Fibroblast of villous mesenchyme (primary cell): ENCODE measurements at places on chromosomes 6 and 20.
A peak's percentile ranks its signal among the peaks of the same experiment; 100 is the strongest.

DNA sequence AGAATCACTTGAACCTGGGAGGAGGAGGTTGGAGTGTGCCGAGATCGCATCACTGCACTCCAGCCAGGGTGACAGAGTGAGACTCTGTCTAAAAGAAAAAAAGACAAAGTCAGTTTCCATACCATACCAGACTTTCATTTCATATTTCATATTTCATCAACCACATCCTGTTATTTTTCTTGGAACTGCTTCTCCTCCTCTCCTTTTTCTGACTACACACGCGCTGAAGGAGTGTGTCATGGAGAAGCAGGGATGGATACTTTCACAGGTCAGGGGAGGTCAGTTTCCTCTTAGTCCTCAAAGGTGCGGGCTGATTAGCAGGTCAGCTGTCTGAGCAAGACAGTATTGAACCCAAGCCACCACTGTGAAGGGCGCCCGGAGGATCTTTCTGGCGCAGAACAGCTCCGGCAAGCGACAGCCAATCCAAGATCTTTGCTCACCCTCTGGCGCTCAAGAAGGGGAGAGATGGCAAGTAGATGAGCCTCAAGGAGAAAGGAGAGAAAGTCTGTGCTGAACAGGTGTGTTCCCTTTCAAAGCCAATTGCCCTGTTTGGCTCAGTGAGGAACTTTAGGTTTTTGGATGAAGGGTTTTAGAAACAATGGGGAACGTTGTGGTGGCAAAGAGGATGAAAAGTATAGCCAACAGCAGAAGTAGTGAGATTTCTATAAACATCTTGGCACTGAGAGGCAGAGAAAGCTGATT lies 18.9 kb upstream of the SYNJ2 start:
- no peak for DNase-seq

GRCh38 chr20:50735813-50736212 lies 4.4 kb downstream of the PARD6B start:
- no peak for DNase-seq

- peak; percentile 84 for DNase-seq
Observed at GRCh38 chr6:30102414-30102969, 10.4 kb downstream of the TRIM31 start.

DNA sequence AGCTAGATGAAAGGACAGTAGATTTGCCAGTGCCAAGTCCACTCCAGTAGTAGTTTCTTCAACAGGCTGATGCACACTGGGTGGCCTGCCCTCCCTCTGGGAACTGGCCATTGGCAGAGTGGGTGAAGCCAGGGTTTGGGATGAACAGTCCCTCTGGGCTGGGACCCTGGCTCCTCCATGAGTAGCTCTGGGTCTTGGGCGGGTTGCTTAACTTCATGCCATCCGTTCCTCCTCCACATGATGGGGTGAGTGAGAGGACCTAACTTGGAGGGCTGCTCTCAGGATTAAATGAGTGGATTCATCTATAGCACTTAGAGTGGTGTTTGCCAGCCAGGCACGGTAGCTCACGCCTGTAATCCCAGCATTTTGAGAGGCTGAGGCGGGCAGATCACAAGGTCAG lies 47.2 kb downstream of the PLAGL2 start:
- DNase-seq: no peak

DNA sequence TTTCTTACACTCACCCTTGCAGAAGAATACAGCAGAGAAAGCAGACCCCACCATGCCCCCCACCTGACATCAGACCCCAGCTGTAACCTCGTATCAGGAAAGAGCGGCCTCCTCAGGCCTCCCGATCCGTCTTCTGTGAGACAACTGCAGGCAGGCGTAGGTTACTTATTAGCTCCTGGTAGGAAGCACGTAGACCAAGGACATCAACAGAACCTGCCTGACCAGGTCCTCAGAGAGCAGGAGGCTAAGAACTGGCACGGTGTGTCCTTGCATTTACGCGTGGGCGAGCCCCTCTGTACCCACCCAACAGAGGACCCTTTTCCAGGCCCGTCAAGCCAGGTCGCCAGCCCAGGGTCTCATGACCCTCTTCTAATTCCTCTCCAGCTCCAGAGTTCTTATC lies 51.0 kb downstream of the ABHD12 start:
- no peak for DNase-seq

DNA sequence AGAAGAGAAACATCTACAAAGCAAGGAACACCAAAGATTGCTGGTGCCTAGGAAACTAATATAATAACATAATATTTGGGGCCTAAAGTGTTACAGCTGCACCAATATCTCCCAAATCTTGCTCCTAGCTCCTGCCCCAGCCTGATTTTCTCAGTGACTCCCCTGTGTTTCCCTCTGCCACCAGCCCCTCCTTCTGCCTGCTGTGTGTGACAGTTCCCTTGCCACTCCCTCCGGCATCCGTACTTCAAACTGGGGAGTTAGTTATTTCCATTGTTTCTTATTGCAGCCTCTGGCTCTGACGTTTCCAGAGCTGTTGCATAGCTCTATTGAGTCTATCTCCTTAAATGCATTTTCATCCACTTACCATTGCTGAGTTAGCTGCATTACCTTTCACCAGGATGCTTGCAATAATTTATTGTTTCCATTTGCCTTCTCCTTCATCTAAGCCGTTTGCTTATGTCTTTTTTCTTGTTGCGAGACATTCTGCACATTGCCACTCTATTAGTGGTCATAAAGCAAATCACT lies 43.1 kb downstream of the ESR1 start:
- no peak for DNase-seq

GRCh38 chr6:38876475-38876874 lies 161.4 kb downstream of the DNAH8 start:
- DNase-seq: no peak

- peak; percentile 30 for DNase-seq
Observed at GRCh38 chr20:31836853-31837608, 8.4 kb downstream of the FOXS1 start.

- DNase-seq: no peak
Observed at GRCh38 chr20:62518911-62519310, 43.1 kb upstream of the GATA5 start.

- peak; percentile 72 for DNase-seq
Observed at GRCh38 chr20:46085179-46085851, 4.4 kb downstream of the NCOA5 start.
